Lung (tissue), 17 donors: ENCODE measurements at places on chromosomes 2 and 18. TPM values are rescaled to one million over a fixed set of nuclear protein-coding genes. Genes with fewer than 3 reads are reported as not detected.

Gene AGXT
- polyA plus RNA-seq = 0.05 TPM

Gene TMEM169
- polyA plus RNA-seq = 0.62 TPM

Gene CD207
- 1.8 TPM for polyA plus RNA-seq

Gene BCL2
- polyA plus RNA-seq = 1.5 TPM

Gene SLC38A11
- polyA plus RNA-seq = 0.10 TPM

Gene DSG1
- polyA plus RNA-seq = not detected

Gene NCOA1
- polyA plus RNA-seq = 8.3 TPM

Gene SLC9A4
- not detected for polyA plus RNA-seq

Gene CFC1B
- not detected for polyA plus RNA-seq

Gene FSIP2
- polyA plus RNA-seq = 0.03 TPM

GRCh38 chr2:12884713-12885282, 168.1 kb downstream of the TRIB2 start:
- peak; percentile 57 for DNase-seq

DNA sequence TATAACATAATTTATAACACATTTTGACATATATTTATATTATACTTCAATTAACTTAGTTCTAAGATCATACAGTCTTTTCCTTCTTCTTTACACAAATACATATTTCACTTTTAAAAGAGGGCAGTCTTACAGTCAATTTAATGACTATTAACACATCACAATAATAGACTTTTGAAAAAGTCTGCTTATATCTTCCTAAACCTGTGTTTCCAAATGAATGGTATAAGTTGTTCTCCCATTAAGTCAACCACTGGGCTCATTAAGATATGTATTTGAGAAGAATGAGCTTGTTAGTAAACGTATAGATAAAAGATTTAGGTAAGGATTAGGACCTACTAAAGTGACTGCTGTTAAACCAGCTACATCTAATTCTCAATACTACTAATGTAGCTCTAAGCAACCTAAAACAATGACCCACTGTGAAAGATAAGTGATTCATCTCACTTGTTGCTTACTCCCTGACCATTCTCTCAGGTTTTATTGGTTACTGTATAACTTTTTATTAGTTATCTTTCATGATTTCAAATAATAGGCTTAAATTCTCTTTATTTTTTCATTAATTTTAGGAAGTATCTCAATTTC, 27.0 kb downstream of the SLC40A1 start:
- peak; percentile 62 for DNase-seq

GRCh38 chr2:88450925-88451810, 1.3 kb downstream of the FOXI3 start:
- no peak for DNase-seq

DNA sequence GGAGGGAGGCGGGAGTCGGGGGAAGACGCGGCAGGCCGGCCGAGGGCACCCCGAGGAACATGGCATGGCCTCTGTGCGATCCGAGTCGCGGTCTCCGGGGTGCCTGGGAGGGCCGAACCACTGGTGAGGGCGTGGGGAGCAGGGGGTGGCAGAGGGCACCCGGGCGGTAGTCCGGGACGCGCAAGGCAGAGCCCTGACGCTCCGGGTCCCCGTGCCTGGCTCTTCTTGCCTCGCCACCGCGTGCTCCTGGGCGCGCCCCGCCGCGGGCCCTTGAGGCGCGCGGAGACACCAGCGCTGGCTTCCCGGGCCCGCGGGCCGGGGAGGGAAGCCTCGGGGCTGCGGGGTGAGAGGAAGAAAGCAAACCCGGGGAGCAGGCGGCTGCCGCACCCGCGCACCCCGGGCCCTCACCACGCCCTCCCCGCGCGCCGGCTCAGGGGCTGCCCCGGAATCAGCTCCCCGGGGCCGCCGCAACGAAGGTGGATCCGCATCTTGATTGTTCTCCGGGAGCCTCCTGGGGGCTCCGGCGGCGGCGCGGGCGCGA, 4.3 kb downstream of the SOX11 start:
- DNase-seq = no peak

DNA sequence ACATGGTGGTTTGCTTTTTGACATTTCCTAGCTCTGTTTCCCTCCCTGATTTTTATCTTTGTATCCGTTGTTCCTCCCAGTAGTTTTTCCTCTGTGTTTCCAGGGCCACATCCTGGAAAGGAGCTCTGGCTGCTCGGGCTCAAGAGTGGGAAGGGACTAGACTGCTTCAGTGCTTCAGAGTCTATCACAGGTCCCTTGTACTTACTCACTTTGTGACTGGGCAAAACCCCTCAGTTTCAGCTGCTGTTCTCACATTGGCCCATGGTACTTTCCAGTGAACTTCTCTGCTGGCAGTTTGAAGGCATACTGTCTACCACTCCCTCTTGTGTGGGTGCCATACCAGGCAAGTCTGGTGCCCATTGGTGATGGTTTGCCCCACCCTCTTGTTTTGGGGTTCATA, 7.5 kb upstream of the STAMBP start:
- DNase-seq = no peak

DNA sequence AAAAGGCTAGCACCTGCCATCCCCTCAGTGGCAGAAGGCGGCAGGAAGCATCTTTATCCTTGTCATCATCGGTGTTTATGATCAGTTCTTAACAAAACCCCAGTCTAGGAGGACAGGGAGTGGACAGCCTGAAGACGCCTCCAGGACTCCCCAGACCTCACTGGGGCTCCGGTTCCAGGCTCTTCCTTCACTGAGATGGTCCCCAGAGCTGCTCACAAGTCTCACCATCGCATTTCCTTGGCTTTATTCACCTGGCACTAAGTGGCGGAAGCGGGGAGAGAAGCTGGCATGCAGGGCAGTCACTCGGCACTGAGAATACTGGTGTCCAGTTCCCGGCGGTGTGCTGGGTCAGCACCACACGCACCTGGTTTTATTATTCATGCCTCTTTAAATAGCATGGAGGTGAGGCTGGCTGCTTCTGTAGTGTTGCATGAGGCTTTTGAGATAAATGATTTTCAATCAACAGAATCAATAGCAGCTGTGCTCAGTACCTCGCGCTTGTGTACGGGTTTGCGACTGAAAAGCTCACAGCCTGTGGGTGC, 68.7 kb downstream of the CABLES1 start:
- DNase-seq = no peak

DNA sequence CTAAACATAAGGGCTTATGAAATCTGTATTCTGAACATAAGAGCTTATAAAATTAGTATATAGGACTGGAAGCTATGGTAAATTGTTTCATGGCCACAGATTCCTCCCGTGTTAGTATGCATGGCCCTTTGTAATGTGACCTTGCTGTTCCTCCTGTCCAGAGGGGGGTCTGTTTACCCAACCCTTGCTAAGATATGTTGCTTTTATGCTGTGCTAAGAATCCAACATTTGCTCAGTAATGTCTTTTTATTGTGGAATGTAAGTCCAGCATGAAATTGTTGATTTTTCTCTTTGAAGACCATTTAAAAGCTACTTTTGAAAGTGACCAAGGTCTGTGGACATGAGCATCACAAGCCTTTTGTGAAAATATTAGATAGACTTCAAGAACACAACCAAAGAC, 485.4 kb downstream of the PARD3B start:
- DNase-seq = no peak

DNA sequence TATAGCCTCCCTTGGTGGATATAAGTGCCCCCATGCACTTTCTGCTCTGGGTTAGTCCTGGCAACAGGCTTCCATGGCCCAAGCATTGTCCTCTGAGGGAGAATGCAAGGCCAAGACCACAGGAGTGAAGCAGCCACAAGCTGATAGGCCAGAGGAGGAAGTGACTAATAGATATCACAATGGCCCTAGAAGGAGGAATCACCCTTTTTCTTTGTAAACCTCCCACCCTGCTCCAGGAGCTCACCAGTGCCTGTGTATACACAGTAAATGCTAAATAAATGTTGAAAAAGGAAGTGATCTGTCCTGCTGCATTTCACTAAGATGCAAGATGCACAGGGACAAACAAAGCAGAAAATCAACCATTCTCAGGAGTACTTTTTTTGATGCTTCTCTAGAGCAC, 49.7 kb upstream of the ABCA12 start:
- DNase-seq = no peak

DNA sequence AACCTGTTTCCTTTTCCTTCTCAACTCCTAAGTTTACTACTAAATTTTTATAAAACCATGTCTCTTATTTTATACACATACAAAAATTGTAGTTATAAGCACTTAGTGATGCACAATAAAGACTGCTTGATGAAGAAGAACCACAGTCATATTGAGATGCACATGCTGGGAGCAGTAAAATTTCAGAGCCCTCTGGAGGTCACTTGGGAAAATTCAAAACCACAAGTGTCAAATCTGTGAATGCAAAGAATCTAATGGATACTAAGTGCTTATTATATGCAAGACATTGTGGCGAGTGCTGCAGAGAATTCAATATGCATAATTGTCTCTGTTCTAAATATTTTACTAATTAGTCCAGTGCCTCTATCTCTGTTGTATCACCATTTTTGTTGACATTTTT, 180.5 kb downstream of the VWC2L start:
- DNase-seq = no peak

- no peak for DNase-seq
These were observed 82.4 kb upstream of the PELI1 start for GRCh38 chr2:64226611-64227010.

DNA sequence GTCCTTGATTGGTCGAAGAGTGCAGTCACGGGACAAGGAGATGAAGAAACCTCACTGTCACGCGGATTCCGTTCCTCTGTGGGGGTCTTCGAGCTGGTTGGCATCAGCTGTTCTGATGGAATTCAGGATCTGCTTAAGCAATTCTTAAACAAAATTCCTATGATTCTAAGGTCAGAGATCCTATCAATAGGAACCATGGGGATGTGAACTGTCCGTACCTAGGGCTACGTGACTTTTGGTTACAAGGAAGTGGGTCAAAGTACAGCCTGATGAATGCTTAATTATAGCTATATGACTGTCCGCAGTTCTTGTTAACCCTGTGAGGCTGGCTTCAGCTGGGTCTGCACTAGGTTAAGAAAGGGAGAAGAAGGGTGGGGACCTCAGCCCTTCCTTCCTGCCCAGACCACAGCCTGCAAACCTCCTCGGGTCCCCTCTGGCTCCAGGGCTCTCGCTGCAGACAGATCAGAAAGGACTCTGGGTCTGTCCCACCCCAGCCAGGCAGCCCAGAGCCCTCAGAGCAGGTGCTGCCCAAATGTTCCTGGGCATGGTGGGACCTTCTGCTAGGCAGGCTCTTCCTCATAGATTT, 44.2 kb upstream of the TAF1B start:
- no peak for DNase-seq

DNA sequence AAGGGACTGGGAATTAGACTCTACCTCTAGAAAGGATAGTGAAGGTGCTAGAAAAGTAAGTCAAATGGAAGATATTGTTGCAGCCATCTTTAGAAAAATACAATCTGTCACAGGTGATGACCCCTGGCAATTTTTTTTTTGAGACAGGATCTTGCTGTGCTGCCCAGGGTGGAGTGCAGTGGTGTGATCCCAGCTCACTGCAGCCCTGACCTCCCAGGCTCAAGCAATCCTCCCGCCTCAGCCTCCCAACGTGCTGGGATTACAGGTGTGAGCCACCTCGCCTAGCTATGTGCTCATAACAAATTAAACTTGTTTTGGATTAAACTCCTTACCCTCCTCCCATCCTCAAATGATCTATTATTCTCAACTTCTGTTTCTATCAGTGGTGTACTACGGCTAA, 3.8 kb upstream of the GIGYF2 start:
- no peak for DNase-seq

DNA sequence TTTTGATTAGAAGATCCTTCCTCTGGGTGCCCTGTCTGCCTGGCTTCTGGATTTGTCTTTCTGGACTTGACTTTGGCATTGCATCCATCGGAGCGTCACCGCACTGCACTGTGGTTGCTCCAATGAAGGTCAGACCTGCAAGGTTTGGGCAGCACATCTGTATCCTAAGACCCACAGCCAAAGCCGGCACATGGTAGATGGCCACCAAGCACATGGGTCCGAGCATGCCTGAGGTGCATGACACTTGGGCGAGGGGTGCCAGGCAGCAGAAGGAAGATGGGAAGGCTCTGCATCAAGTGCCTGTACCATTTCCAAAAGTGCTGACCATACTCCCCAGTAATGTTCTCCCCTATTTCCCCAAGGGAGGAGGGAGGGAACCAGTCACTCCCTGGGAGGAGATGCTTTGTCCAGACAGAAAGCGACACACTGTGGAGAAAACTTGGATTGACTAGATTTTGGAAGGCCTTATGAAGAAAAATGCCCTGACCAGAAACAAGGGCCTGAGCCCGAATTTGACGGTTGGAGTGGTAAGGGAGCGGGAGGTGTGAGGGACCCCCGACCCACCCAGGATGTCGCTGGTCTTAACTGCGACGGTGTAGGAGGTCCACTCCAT, 149.9 kb downstream of the LOXHD1 start:
- no peak for DNase-seq

- no peak for DNase-seq
These were observed 275.3 kb downstream of the RAD51AP2 start for GRCh38 chr2:17242813-17243485.

DNA sequence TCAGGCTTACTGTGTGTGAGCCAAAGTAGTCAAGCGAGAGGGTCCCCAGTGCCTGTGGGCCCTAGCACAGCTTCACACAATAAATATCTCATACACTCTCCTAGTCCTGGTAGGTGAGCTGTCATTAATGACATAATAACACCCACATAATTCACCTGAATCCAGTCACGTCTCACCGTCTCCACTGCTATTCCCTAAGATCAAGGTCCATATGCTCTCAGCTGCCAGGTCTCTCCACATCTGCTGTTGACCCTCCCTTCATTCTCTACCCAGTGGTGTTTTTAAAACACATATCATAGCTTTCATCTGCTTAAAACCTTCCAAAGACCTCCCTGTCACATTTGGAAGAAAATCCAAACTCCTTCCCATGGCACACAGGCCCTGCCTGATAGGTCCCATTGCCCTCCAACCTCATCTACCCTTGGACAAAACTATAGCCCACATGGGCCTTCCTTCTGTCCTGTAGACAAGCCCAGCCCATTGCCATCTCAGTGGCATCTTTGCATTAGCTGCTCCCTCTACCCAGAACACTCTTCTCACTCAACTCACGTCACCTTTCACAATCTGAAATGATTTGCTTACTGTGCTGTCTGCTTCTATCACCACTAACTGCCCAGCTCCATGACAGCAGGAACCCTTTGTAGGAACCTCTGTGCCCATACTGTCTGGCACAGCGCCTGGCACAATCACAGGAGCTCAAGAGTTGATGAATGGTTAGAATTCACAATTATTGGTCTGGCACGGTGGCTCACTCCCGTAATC, 7.5 kb downstream of the KCNG3 start:
- no peak for DNase-seq

DNA sequence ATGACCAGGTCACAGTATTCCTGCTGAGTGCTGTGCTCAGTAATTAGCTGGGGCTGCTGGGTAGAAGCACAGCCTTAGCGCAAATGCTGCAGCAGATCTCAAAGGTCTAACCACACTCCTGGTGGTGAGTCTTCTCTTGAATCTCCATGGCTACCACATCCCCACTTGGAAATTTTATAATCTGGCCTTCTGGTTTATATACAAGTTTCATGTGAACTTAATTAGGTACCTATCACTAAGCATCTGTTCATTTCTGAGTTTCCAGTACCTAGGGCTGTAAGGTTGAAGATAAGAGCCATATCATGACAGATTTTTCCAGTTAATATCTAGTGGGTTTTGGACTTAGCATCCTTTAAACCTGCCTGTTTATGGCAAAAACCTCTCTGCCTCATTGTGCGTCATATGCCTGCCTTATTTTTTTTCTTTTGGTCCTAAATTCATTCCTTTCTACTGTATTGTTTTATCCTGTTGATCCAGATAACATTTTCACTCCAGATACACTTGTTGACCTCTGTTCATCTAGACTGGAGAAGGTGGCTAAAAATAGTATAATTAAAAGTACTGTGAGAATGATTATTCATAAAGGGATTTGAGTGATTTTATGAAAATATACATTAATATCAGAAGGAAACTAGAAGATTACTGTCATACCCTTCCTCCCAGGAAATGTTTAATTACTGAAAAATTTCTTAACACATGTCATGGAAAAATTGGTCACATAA, 168.4 kb upstream of the THUMPD2 start:
- no peak for DNase-seq
